Activated CD4-positive, alpha-beta T cell treated with anti-CD3 and anti-CD28 coated beads for 36 hours (primary cell): ENCODE measurements at places on chromosomes 16 and 17. TPM values are rescaled to one million over a fixed set of nuclear protein-coding genes. Genes with fewer than 3 reads are reported as not detected.

The ADAP2 gene
- 1.2 TPM for total RNA-seq

The ADGRG3 gene
- not detected for total RNA-seq

The ORC6 gene
- total RNA-seq: 43.4 TPM

The ZMYND15 gene
- total RNA-seq: 0.11 TPM

The GPR179 gene
- total RNA-seq: 0.07 TPM

The PSME3IP1 gene
- 156 TPM for total RNA-seq

The GPR139 gene
- not detected for total RNA-seq

The KCNH4 gene
- 0.43 TPM for total RNA-seq

- H3K4me1 ChIP-seq: peaks cover 31% of the 10 kb centered on the region
- H3K27me3 ChIP-seq: no peaks in the 10 kb centered on the region
- H3K36me3 ChIP-seq: no peaks in the 10 kb centered on the region
- no peak for DNase-seq
- H3K4me3 ChIP-seq: no peak overlapping the region
- peak overlapping the region; percentile 4 for H3K27ac ChIP-seq
Measured at GRCh38 chr16:29641561-29641960, 21.5 kb upstream of the SPN start.

- no peak overlapping the region for H3K4me3 ChIP-seq
- H3K27me3 ChIP-seq: peaks cover 21% of the 10 kb centered on the region
- H3K36me3 ChIP-seq: no peaks in the 10 kb centered on the region
Measured at GRCh38 chr16:85759631-85760419, 8.9 kb upstream of the C16orf74 start.

DNA sequence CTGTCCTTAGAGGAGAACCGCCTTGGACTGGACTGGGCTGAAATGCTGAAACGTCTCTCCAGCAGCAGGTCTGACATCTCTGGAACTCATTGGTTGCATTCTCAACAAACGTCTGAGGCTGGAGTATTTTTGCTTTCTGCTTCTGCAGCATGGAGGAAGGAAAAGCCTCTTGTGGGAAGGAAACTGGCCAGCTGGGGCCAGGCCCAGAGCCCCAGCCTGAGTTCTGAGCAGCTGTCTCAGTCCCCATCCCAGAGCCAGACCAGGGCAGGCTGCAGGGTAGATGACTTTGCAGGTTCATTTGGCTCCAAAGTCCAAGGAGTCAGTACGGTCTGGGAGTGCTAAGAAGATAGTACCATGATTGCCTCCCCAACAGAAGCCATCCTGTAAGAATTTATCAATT, 18.3 kb downstream of the TEKT3 start:
- no peak for DNase-seq
- no peaks in the 10 kb centered on the region for H3K36me3 ChIP-seq
- H3K4me3 ChIP-seq: no peak overlapping the region
- H3K27me3 ChIP-seq: peaks cover 14% of the 10 kb centered on the region

GRCh38 chr16:52114379-52114778, 432.6 kb downstream of the TOX3 start:
- no peaks in the 10 kb centered on the region for H3K27me3 ChIP-seq
- H3K4me1 ChIP-seq: no peaks in the 10 kb centered on the region
- no peak overlapping the region for H3K4me3 ChIP-seq
- no peak for DNase-seq

- H3K4me3 ChIP-seq: no peak overlapping the region
- peaks cover 17% of the 10 kb centered on the region for H3K4me1 ChIP-seq
- DNase-seq: peak; percentile 59
- H3K36me3 ChIP-seq: no peaks in the 10 kb centered on the region
- peaks cover 39% of the 10 kb centered on the region for H3K27me3 ChIP-seq
Measured at GRCh38 chr17:48510761-48511604, 19.8 kb downstream of the HOXB1 start.

GRCh38 chr16:78065319-78065718, 34.1 kb upstream of the WWOX start:
- no peak overlapping the region for H3K4me3 ChIP-seq
- no peaks in the 10 kb centered on the region for H3K4me1 ChIP-seq
- H3K27me3 ChIP-seq: peaks cover 8% of the 10 kb centered on the region

- H3K27ac ChIP-seq: no peak overlapping the region
- no peaks in the 10 kb centered on the region for H3K36me3 ChIP-seq
- H3K4me1 ChIP-seq: peaks cover 6% of the 10 kb centered on the region
Measured at GRCh38 chr16:19410435-19411171, 7.1 kb upstream of the TMC5 start.

DNA sequence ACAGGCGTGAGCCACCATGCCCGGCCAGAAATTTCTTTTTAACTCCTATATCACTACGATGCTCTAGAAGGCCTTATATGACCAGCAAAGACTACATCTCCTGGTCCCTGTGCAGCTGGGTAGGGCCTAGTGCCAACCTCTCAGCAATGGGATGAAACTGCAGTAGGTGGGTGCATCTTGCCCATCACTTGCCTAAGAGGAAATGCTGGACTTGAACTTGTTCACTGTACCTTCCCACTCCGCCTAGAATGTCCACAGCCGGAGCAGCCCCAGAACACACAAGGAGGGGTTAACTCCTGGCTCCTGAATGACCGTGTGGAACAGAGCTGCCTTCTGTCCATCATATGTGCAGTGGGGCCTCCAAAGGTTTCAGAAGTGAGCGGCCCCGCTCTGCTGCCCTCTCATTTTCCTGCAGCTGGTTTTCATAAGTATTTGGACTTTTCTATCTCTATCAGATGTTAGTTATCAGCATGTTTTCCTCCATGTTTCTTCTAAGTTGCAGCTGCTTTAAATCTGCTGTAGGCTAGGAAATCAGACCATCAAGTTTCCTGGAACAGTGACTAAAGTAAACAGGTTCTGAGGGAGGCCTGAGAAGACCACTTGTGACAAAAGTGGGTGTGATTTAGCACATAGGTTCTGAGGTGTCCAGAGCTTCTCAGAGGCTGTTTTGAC, 52.5 kb downstream of the WSB1 start:
- H3K27ac ChIP-seq: no peak overlapping the region
- peaks cover 2% of the 10 kb centered on the region for H3K27me3 ChIP-seq
- H3K36me3 ChIP-seq: no peaks in the 10 kb centered on the region
- peaks cover 7% of the 10 kb centered on the region for H3K4me1 ChIP-seq
- H3K4me3 ChIP-seq: no peak overlapping the region

DNA sequence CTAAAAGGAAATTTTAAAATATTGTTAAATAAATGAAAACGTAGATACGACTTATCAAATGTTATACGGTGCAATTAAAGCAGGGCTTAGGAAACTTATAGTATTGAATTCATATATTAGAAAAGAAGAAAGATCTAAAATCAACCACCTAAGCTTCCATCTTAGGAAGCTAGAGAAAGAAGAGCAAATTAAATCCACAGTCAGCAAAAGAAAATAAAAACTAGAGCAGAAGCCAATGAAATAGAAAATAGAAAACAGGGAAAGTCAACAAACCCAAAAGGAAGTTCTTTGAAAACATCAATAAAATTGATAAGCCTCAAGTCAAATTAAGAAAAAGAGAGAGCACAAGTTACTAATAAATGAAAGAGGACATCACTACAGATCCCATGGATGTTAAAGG, 74.6 kb upstream of the CACNG5 start:
- H3K27me3 ChIP-seq: no peaks in the 10 kb centered on the region
- no peak for DNase-seq
- H3K36me3 ChIP-seq: peaks cover 22% of the 10 kb centered on the region
- H3K4me3 ChIP-seq: no peak overlapping the region
- H3K4me1 ChIP-seq: no peaks in the 10 kb centered on the region

DNA sequence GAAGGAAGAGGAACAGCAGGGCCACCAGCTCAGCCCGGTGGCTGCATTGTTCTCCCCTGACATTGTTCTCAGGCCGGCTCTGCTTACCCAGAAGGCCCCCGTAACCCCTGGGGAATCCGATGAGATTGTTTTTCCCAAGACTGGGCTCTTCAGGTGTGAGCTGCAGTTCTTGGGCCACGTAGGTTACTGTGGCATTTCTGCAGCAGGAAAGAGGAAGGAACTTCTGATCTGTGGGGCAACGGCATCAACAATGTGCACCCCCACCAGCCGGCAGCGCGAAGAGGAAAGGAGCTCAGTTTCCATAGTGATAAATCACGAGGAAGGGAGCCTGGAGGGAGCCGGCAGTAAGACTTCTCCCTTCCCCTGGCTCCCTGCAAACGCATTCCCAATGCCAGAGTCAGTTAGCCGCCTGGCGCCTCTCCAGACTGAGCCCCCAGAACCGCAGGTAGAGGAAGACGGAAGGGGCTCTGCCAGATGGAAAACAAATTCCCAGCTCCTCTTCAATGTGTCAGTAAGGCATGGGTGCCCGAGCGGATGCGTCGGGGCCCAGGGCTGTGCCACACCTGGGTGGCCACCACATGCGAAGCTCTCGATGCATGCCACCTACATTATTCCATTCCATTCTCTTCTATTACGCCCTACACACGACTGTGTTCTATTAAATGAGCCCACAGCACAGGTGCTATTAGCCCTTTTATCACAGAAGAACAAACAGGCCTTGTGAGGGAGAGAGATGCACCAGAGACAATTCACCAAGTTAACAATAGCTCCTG, 21.5 kb upstream of the PECAM1 start:
- no peak for DNase-seq
- H3K4me3 ChIP-seq: peak overlapping the region; percentile 2
- no peaks in the 10 kb centered on the region for H3K36me3 ChIP-seq
- H3K4me1 ChIP-seq: peaks cover 10% of the 10 kb centered on the region
- H3K27ac ChIP-seq: no peak overlapping the region
- H3K27me3 ChIP-seq: no peaks in the 10 kb centered on the region

DNA sequence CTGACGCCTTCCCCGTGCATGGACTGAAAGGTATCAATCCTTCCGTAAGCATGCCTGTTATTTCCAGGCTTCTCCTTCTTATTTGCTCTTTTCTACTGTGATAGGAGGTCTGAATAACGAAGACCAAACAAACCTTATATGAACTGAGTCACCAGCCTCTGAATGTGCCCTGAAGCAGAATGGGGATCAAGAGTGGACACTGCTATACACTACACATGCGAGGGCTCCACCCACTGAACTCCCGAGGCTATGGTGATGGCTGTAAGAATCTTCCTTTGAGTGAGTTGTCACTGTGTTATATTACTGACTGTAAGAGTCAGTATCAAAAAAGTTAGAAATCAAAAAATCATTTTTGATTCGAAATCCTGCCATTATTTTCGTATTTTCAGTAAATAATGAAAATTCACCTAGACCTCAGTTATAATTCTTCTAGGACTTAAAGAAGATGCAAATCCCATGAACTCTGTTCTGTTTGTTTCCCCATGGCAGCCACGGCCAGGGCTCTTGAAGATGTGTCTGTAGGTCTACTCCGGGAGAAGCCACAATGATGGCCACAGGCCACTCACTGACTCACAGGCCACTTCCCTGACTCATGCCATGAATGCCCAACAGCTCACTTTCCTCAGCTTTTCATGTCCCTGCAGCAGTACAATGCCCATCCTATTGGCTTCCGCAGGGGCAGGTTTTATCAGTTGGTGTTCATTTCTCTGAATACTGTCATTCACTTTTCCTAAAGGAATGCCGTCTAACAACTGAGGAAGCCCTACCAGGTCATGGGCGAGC, 54.7 kb downstream of the ZZEF1 start:
- no peak for DNase-seq
- H3K4me1 ChIP-seq: peaks cover 9% of the 10 kb centered on the region
- H3K4me3 ChIP-seq: no peak overlapping the region
- H3K27ac ChIP-seq: no peak overlapping the region
- no peaks in the 10 kb centered on the region for H3K27me3 ChIP-seq

GRCh38 chr16:83849421-83849820, 41.6 kb downstream of the HSBP1 start:
- no peak for DNase-seq
- no peak overlapping the region for H3K27ac ChIP-seq
- no peaks in the 10 kb centered on the region for H3K4me1 ChIP-seq
- H3K4me3 ChIP-seq: no peak overlapping the region
- H3K27me3 ChIP-seq: no peaks in the 10 kb centered on the region

DNA sequence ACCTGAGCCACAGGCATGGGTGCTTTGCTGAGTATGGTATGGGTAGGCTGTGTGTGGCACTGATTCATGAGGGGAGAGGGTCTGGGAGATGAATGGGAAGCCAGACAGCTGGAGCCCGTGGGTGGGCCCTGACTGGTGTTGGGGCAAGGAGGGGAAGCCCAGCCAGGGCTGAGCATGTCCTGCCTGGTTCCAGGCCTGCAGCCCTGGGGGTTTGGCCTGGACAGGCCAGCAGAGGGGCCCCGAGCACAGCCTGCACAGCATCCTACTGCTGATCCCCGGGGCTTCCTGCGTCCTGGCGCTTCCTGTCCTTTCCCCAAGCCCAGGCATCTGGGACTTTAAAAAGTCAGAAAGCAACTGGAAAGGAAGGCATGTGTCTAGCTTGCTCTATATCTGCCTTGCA, 4.6 kb upstream of the MVD start:
- peaks cover 2% of the 10 kb centered on the region for H3K36me3 ChIP-seq
- DNase-seq: no peak
- no peak overlapping the region for H3K27ac ChIP-seq
- peaks cover 3% of the 10 kb centered on the region for H3K4me1 ChIP-seq
